IMR-90 (cell line): ENCODE measurements at places on chromosomes 11 and 22.
A peak's percentile ranks its signal among the peaks of the same experiment; 100 is the strongest.

DNA sequence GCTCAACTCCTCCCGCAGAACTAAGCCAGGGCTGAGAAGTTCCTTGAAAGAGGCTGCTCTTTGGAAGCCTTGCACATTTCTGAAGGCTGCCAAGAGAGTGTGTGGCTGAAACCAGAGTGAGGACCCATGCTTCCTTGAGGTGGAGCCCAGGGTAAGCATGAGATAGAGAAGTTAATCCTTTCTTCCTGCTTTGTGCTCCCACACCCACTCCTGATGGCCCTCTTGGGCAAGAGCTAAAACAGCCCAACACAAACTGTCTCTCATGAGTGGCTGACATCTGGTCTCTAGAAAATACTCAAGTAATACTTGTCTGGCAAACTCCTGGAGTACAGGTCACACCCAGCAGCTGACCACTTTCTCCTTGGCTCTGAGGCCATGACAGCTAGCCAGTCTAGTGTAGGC is 523.7 kb downstream of the INSC start:
- DNase-seq, result no peak

DNA sequence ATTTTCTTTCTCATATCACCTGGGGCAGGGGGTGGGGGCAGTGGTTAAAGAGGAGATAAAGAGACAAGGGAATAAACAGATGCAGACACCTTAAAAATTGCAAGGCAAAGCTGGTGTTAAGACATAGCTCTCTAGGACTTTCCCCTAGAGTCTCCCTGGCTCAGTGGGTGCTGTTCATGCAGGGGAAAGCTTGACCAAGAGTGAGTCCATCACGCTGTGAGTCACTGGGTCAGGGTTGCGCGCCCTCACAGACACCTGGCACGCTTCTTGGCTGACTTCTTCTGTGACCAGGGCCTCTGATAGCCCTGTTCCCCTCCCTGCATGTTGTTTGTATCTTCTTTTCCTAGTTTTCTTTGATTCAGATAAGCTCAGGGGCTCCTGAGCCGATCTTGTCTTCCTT is 31.9 kb downstream of the COMMD9 start:
- peak; percentile 54 for DNase-seq

DNA sequence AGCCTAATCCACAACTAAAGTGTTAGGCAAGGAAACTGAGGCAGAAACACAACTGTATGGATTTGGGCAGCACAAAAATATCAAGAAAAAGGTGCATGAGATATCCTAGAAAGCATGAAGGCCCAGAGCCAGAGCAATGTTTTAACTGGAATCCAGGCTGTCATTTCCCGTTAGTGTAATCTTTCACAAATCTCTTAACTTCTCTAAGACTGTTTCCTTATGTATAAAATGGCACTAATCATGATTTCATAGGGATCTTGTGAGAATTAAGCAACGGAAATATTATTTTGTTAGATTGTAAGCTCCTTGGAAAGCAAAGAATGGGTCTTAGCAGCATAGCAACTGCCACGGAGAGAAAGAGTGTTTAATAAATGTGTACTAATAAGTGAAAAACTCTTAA is 14.7 kb upstream of the SYTL2 start:
- DNase-seq, result no peak

GRCh38 chr22:40499209-40499623 is 128.8 kb downstream of the SGSM3 start:
- DNase-seq, result peak; percentile 99

DNA sequence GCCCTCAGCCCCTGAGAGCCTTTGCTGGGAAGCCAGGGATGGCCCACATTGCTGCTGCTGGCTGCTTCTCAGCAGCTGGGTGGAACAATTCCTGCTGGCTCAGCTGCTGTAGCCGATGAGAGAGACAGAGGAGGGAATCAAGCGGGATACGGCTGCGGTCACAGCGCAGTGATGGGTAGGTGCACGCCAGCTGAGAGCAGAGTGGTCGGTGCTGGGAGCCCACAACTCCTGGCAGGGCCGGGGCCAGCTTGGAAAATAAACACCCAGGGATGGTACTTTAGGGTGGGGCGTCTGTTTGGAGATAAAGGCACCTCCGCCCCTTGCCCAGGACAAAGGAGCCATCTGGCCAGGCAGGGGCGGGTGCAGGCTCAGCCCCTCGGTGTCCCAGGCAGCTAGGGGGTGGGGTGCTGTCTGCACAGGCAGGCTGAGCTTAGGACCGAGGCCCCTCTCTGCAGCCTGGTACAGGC is 480.5 kb downstream of the MIAT start:
- DNase-seq, result no peak

DNA sequence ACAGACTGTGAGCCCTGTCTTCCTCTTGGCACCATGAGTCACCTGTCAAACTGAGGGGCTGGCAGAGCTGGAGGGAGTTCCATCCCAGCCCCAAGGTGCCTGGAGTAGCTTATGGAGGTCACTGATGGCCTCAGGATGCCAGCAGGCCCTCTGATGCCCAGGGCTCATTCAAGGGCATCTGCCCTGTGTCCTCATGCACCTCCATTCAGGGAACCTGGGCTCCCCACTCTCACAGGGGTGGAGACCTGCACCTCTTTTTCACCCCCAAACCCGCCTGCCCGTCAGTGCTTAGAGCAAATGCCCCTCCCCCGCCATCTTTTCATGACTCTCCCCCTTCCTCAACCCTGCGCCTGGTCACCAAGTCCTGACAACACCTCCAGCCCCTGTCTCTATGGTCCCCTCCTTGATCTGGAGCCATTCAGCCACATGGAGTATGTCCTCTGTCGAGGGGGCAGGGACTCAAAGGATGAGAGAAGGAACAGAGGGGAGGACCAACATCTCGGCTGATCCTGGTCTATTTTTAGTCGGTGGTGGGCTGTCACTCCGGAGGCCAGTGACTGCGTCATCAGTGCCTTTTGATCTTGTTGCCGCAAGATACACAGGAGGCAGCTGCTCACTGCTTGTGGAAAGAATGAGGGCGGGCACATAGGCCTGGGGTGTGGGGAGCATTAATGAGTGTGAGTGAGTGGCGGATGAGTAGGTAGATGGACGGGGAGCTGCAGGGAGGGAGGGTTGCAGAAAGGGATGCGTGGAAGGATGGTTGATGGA is 72.2 kb downstream of the CDKN1C start:
- peak; percentile 90 for DNase-seq

GRCh38 chr11:113331441-113331840 is 17.1 kb downstream of the TTC12 start:
- DNase-seq, result no peak

- DNase-seq, result no peak
Measured at GRCh38 chr22:46113910-46114517, 36.3 kb upstream of the PPARA start.

GRCh38 chr11:69121021-69121420 is 34.7 kb upstream of the SMIM38 start:
- DNase-seq, result no peak

DNA sequence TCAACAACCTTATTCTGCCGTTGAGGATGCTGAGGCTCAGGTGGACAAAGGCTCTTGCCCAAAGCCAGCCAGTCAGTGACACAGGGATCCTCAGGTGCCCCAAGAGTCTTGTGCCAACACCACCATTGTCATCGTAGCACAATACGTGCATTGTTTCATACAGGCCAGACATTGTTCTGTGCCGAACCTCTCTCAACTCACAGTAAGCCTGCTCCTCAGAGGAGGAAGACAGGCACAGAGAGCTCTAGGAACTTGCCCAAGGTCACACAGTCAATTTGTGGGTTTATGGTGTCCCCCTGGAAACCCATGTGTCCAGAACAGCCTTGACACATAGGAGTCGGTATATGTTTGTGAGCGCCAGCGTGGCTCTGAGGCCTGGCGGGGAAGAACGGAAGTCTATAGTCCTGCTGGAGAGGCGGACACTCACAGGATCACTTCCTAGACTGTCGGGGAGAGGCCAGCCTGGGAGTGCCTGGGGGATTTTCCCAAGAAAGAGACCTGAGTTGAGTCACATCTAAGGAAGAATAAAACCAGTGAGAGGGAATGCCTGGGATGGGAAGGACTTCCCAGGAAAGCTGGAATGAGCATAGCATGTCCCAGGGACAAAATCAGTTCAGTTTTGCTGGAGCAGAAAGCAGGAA is 20.2 kb downstream of the LIF start:
- DNase-seq, result peak; percentile 56

DNA sequence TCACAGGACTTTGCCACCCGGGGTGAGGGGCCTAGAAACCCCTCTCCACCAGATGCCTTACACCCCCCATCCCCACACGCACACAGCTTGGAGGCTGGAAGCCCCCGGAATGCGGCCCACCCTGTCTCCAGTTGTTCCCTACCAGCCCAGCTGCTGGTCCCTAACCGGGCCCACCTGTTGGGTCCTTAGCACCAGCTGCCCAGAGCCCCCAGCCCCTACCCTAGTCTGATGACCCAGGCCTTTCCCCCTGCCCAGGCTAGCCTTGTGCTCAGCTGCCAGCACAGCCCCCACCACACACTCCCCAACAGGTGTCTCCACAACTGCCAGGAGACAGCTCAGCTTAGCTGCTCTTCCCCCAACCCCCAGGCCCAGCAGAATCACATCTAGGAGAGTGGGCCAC is 67.1 kb downstream of the CDKN1C start:
- DNase-seq, result no peak
